ENCODE measurements at places on chromosomes 11 and 22.
A peak's percentile ranks its signal among the peaks of the same experiment; 100 is the strongest.

DNA sequence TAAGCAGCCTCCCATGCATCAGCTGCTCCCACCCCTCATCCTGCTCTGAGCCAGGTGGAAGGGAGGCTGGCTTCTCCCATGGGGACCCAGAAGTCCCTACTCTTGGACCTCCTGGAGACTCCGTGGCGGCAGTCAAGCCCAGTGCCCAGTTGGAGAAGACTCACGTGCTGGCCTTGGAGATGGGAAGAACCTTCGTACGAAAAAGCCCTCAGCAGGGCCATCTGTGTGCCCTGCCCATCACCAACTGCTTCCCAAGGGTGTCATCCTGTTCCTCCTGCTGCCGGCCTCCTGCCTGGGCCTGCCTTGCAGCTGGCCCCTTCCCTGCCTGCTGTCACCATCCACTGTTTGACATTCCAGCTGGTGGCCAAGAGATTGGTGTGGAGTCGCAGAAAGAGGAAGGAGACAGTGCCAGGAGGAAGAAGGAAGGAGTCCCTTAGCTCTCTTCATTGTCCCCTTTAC is 28.0 kb downstream of the ARHGAP1 start:
- DNase-seq, result no peak

GRCh38 chr11:17389211-17389956 is 925 bp upstream of the KCNJ11 start:
- DNase-seq, result peak; percentile 96

- no peak for DNase-seq
Measured at GRCh38 chr11:96287822-96288439, 55.1 kb downstream of the MAML2 start.

DNA sequence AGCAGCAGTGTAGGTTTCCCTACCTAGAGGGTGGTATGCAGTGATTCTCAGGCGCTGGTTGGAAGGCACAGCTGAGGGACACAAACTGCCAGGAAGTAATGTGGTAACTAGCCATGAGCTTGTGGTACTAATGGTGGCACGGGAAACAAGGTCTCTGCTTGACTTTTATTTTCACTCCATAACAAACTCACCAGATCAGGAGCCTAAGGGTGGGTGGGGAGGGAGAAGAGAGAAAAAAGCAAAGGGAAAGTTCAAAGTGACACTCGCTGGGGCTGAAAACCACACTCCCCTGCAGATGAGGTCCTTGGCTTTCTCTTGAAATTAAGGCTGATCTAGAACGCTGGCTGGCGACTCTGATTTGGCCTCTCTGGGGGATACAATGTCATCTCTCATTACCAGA is 22.0 kb downstream of the TRAF6 start:
- DNase-seq, result no peak

- no peak for DNase-seq
Measured at GRCh38 chr11:117076941-117077691, 21.1 kb downstream of the SIK3 start.

GRCh38 chr11:134120921-134121526 is 52.2 kb downstream of the JAM3 start:
- no peak for DNase-seq

- no peak for DNase-seq
Measured at GRCh38 chr11:133906746-133907145, 50.0 kb downstream of the IGSF9B start.

- DNase-seq, result no peak
Measured at GRCh38 chr22:31284281-31285155, 7.8 kb downstream of the PIK3IP1 start.

GRCh38 chr11:83035070-83035854 is 36.4 kb downstream of the RAB30 start:
- DNase-seq, result no peak

GRCh38 chr11:76232026-76232665 is 25.8 kb upstream of the WNT11 start:
- DNase-seq, result no peak

- DNase-seq, result peak; percentile 19
Measured at GRCh38 chr11:34356913-34357700, 703 bp downstream of the ABTB2 start.

- DNase-seq, result no peak
Measured at GRCh38 chr11:121755906-121756305, 303.1 kb upstream of the SORL1-AS1 start.

DNA sequence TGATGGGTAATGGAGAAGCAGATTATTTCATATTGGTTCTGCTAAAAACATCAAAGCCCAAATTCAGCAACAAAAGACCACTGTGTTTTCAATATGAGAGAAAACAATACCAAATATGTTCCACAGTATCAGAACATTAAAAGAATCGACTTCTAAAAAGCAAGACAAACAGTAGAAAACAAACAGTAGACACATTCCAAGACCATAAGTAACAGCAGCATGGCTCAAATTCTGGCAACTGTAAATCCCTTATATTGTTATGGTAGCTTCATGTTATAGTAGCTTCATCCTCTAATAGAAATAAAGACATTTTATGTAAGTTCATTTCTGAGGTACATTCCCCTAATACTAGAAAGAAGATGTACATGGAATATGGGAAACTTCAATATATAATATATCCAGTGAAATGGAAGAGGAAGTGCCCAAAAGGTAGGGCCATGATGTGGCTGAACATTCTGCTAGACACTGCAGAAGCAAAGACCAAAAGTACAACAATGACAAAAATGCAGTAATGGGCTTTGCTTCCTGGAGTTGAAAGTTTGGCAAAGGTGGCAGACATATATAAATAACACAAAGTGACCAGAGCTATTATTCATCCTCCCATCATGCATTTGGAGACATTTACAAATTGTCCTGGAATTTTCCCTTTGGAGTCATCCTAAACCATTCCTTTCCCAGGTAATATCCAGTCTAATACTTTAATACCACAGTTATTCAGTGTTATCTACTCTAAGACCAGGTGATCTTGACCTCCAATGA is 299.9 kb downstream of the DCDC1 start:
- DNase-seq, result no peak

- no peak for DNase-seq
Measured at GRCh38 chr11:18379201-18379600, 15.2 kb upstream of the LDHA start.

DNA sequence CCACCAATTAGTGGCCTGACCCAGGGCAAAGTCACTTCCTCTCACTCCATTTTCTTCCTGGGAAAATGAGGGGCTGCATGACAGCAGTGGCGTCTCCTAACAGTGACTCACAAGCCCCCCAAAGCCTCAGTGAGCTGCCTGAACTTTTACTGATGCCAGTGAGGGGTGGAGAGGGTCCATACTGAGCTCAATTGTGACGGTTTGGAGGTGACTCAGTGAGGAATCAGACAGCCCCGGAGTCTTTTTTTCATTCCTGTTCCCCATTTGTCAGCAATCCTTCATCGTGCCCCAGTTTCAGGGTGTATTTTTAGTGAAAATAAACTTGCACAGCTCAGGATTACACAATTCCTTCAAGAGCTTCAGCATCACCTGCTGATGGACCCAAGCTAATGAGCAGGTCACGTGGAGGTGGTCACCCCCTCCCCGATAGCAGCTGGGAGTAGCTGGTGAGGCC is 30.1 kb upstream of the RASD2 start:
- DNase-seq, result no peak

DNA sequence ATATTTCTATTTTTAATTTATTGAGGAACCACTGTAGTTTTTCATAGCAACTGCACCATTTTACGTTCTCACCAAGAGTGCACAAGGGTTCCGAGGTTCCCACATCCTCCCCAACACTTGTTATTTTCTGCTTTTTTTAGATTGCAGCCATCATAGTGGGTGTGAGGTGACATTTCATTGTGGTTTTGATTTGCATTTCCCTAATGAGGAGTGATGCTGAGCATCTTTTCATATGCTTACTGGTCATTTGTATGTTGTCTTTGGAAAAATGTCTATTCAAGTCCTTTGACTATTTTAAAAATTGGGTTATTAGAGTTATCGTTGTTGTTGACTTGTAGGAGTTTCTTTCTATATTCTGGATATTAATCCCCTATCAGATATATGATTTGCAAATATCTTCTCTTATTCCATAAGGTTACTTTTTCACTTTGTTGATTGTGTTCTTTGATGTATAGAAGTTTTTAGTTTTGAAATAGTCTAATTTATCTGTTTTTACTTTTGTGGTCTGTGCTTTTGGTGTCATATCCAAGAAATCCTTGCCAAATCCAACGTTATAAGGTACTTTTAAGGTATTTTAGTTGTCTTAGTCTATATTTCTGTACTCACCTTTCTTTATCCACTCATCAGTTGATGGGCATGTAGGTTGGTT is 9.0 kb downstream of the NEAT1 start:
- DNase-seq, result no peak

DNA sequence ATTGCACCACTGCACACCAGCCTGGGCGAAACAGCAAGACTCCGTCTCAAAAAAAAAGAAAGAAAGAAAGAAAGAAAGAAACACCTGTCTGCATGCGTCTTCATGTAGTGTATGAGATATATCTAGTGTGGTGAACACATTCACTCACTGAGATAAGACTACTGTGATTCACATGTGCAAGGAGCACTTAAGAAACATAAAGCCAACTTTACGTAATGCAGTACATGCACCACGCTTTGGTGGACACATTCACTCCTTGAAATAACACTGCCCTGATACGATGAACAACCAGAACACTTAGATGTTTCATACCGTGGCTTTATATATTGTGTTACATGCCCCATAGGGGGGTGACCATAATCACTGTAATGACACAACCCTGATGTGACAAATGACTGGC is 96.0 kb downstream of the MICAL3 start:
- DNase-seq, result no peak

GRCh38 chr11:8839957-8840945 is 70.7 kb upstream of the AKIP1 start:
- DNase-seq, result no peak

- DNase-seq, result no peak
Measured at GRCh38 chr22:32753591-32753990, 47.9 kb upstream of the TIMP3 start.

GRCh38 chr11:107653076-107653475 is 58.8 kb downstream of the SLN start:
- DNase-seq, result no peak

- DNase-seq, result no peak
Measured at GRCh38 chr11:15541079-15541478, 426.4 kb downstream of the INSC start.

DNA sequence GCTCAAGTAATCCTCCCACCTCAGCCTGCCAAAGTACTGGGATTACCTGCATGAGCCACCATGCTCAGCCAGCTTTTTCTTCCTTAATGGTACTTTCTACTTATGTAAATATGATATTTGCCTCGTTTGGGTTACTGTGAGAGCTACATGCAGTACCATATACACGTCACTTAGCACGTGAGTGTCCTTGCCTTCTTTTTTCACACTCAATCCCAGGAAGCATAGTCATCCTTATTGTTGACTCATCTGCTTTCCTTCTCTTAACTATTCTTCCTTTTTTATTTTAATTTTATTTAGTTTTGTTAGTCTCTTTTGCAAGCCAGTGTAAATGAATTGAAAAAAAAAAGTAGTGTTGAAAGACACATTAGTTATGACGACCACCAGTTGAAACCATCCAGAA is 205.9 kb downstream of the HIPK3 start:
- no peak for DNase-seq

- DNase-seq, result no peak
Measured at GRCh38 chr11:76808171-76808570, 25.0 kb downstream of the TSKU start.

GRCh38 chr11:111120161-111120560 is 125.4 kb upstream of the POU2AF2 start:
- no peak for DNase-seq

GRCh38 chr11:123143476-123143875 is 51.6 kb downstream of the CLMP start:
- no peak for DNase-seq

- DNase-seq, result no peak
Measured at GRCh38 chr11:108037636-108038035, 28.9 kb downstream of the CUL5 start.

- DNase-seq, result no peak
Measured at GRCh38 chr22:25402501-25403283, 161.8 kb upstream of the GRK3 start.

- peak; percentile 51 for DNase-seq
Measured at GRCh38 chr11:81644239-81644840, 1089.3 kb downstream of the FAM181B start.

- no peak for DNase-seq
Measured at GRCh38 chr11:78210000-78210608, 21.4 kb downstream of the USP35 start.

GRCh38 chr11:74006743-74007304 is 2.1 kb downstream of the UCP3 start:
- no peak for DNase-seq

- DNase-seq, result no peak
Measured at GRCh38 chr11:16862726-16863125, 124.3 kb downstream of the C11orf58 start.

GRCh38 chr11:79081471-79082031 is 359.3 kb downstream of the TENM4 start:
- DNase-seq, result no peak

DNA sequence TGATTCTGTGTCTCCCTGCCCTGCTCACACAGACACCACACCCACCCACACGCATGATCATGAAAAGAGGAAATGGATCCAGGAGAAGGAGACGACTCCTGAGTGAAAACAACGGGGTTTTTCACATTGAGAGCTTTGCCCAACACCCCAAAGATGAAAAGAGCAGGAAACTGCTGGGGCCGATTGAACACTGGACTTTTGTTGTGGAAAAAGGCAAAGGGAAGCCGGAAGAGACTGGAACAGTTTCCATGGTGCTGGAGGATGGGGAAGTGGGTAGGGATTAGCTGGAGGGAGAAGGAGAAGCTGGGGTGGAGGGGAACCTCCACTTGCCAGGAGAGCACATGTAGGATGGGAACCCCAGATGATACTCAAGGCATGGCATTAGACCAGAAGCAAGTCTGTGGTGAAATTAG is 5.2 kb upstream of the SLC43A3 start:
- DNase-seq, result no peak

DNA sequence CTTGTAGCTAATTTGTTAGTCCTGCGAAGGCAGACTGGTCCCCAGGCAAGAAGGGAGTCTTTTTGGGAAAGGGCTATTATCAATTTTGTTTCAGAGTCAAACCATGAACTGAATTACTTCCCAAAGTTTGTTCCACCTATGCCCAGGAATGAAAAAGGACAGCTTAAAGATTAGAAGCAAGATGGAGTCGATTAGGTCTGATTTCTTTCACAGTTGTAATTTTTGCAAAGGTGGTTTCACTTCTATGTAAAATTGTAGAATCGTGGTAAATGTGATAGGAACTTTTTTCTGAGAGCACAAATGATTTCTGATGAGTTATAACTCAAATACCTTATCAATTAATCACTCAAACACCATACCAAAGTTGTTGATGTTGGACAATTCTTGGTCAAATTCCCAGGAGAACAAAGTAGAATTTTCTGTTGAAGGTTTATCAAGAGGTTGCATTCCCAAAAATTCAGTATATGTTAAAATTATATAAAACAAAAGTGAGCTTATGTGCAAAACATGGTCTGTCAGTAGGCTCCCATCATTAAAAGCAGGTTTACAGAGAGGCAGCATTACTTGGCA is 2.9 kb upstream of the CTSC start:
- no peak for DNase-seq
